COLO829 (cell line): ENCODE measurements at places on chromosomes 4 and X.

DNA sequence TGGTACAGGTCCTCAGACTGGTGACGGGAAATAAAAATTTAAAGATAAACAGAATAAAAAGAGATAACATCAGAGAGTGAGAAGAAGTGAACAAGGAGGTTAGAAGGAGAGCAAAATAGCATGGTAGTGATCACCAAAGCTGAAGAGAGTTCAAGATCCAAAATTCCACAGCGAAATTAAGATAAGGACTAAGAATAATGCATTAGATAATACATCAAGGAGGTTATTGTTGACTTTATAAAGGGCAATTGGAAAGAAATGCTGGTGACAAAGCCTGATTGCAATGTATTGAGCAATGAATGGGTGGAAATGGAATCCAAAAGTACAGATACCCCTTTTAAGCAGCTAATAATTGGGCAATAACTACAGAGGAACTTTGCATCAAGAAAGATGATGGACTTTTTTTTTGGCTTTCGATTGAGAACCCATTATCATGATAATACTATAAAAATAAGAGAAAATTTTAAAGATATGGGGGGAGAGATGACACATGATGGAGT, 101.6 kb upstream of the MAP9 start:
- peak; percentile 20 for DNase-seq

GRCh38 chrX:17098516-17099247, 152.2 kb downstream of the REPS2 start:
- no peak for DNase-seq

DNA sequence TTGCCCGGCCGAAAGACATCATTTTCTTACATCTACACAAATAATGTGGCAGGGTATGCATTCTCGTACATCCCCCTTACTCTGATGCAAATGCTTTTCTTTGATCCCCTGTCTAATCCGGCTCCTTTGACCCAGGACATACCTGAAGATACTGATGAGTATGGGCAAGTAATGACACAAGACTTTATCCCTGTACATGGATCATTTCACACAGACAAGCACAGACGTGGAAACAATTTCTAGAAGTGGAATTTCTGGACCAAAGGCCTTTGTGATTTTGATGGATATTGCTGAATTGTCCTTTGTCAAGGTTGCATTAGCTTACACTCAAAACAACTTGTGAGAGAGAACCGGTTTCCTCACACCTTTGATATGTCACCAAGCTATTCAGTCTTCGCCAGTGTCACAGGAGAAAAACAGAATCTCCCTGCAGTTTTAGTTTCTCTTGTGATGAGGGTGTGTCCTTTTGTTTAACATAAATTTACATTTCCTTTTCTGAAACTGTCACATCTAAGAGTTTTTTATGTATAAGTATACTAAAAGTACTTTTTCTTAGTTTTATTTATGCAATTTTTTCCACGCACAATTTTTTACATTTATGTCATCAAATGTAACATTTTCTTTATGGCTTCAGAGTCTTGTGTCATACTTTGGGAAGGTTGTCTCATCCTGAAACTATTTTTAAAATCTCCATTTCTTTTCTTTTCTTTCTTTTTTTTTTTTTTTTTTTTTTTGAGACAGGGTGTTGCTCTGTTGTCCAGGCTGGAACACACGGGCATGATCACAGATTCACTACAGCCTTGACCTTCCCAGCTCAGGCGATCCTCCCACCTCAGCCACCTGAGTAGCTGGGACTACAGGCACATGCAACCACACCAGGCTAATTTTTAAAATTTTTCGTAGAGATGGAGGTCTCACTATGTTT, 25.2 kb downstream of the RWDD4 start:
- DNase-seq, result no peak

DNA sequence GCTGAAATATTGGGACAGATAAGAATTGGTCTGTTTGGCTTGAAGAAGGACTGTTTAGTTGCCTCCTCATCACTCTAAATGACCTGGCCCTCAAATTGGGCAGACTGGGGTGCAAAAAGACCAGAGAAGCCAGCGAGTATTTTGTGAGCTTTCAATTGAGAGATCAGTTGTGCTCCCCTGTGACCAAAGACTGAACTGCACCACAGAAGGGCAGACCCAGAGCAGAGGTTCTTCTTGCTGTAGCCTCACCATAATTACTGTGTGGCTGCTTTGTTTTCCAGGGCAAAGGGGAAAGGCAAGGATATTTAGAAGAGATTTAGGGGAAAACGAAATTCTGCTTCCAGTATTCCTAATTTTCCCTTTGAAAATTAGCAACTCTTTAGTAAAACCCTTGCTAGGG, 104.0 kb upstream of the MBNL3 start:
- peak; percentile 32 for DNase-seq
